ENCODE measurements at places on chromosomes 16 and 17. TPM values are rescaled to one million over a fixed set of nuclear protein-coding genes. Genes with fewer than 3 reads are reported as not detected.

Gene DLX3
- 0.10 TPM for total RNA-seq

Gene ABCA9
- not detected for total RNA-seq

Gene UNC45B
- not detected for total RNA-seq

DNA sequence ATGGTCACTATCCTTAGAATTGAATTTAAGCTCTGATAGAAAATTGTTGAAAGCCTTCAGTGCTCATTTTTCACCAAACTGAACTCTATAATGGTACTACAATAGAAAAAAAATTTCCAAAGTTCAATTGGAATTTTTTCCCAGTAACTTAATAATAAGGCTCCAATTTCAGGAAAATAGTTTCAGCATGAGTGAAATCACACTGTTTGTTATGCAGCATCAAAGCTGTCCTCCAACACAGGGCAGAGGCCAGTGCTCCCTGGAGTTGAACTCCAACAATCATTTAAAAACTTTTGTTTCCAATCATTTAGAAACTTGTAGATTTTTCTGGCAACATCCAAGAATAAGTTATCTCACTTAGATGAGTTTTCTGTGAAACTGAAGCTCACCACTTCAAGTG is 103.1 kb upstream of the HSBP1 start:
- DNase-seq = no peak

- peak; percentile 86 for DNase-seq
Measured at GRCh38 chr17:49996495-49997300, 1.7 kb upstream of the DLX3 start.

DNA sequence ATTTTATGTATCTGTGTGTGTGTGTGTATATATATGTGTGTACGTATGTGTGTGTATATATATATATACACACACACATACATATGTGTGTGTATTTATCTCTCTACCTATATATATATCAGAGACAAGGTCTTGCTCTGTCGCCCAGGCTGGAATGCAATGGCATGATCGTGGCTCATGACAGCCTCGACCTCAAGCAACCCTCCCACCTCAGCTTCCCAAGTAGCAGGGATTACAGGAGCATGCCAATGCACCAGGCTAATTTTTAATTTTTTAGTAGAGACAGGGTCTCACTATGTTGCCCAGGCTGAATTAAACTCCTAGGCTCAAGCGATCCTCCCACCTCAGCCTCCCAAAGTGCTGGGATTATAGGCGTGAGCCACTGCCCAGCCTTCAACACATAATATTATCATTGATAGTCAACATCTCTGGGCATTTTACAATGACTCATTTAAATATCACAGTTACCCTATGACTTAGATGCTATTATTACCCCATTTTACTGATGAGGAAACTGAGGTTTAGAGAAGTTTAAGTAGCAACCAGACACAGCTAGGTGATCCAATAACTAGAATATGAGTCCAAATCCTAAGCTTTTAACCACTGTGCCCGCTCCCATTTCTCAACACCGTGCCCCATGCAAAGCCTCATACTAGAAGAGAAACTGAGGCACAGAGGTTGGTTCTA is 24.3 kb downstream of the G6PC3 start:
- no peak for DNase-seq

GRCh38 chr17:42053731-42054500 is 3.5 kb upstream of the C17orf113 start:
- no peak for DNase-seq

DNA sequence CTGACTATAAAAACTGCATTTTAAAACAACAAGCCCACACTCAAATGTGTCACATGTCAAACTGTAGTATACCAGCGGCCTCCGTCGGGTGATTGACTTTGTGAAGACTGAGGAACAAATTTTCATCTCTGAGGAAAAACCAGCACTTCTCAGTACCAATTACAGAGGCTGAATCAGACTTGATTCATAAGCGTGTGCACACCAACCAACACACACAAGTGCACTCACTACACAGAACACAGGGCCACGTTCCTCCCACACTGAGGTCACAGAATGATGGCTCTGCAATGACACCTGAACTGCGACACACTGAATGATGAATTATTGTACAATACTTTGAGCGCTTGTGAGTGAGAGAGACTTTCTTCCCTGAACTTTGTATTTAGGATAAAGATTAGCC is 29.6 kb downstream of the XPO6 start:
- DNase-seq = no peak

- DNase-seq = no peak
Measured at GRCh38 chr17:48123111-48123510, 15.5 kb downstream of the SNX11 start.

- no peak for DNase-seq
Measured at GRCh38 chr16:66128371-66128770, 238.1 kb upstream of the CDH5 start.

GRCh38 chr17:56929362-56929969 is 15.6 kb upstream of the TRIM25 start:
- no peak for DNase-seq

- no peak for DNase-seq
Measured at GRCh38 chr16:53775821-53776431, 72.0 kb downstream of the FTO start.

DNA sequence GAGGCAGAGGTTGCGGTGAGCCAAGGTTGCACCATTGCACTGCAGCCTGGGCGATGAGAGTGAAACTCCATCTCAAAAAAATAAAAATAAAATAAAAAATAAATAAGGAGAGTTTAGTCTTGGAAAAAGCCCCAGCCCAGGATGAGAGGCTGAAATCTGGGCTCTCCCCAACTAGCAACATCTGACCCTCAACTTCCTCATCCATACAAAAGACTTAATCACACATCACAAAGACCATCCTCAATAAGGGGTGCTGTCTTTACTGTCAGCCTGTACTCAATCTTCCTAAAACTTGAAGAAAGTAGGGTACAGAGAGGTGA is 11.4 kb upstream of the SLC4A1 start:
- no peak for DNase-seq

Measured in activated naive CD4-positive, alpha-beta T cell treated with anti-CD3 and anti-CD28 coated beads, Interleukin-2, amount 50 U/mL, for 72 hours (primary cell).